ENCODE measurements at places on chromosomes 2 and 18. TPM values are rescaled to one million over a fixed set of nuclear protein-coding genes. Genes with fewer than 3 reads are reported as not detected.

DNA sequence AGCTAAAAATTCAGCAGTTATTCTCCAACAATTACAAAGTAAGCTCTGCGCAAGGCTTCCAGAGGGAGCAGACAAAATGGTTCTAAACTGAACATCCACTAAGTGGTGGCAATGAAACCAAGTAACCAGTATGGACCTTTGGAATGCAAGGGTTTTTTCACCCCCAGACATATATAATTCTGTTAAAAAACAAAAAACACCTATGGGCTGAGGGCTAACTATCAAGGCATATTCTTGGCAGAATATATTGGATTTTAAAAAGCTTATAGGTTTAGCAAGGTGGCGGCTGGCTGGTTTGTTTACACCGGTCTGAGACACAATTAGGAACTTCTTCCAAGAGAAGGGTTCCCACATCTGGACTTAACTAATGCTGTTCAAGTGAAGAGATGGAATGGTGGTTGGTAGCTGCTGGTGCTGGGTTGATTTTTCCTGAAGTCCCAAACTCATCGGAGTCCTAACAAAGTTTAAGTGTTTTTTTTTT is 2.8 kb downstream of the ZFP36L2 start:
- H3K27ac ChIP-seq: peak overlapping the region; percentile 96
- DNase-seq: no peak
- peaks cover 50% of the 10 kb centered on the region for H3K4me1 ChIP-seq
- no peaks in the 10 kb centered on the region for H3K27me3 ChIP-seq
- H3K4me3 ChIP-seq: peak overlapping the region; percentile 97
- H3K36me3 ChIP-seq: peaks cover 15% of the 10 kb centered on the region

DNA sequence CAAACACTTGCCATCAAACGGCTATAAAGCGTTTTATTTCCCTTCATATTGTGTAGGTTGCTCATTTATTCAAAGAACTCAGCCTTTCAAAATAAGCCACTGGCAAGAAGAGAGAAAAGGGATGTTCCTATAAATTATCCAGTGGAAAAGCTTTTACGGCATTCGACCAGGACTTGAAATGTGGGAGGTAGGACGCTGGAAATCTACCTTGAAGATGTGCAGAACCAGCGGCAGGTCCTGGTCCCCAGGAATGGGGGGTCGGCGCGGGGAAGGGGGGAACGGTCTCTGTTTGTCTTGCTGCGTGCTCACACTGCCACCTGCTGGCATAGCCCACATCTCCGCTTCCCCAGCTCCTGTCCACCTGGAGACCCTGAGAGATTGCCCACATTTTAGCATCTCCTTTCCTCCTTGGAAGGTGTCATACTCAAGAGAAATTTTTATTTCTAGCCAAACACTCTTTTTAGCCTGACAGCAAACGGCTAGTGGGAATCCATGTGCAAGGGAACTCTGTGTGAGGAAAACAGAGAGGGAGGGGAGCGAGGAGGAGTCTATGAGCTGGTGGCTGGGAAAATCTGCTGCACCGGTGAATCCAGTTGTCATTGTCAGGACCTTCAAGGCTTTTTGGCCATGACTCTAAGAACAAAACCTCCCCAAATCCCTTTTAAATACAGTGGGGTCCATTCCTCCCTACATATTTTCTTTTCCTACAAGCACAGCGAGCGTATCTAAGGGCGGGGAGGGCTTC is 349.0 kb upstream of the PKDCC start:
- DNase-seq: peak; percentile 79
- no peak overlapping the region for H3K27ac ChIP-seq
- H3K4me3 ChIP-seq: no peak overlapping the region
- no peaks in the 10 kb centered on the region for H3K36me3 ChIP-seq
- no peaks in the 10 kb centered on the region for H3K27me3 ChIP-seq

DNA sequence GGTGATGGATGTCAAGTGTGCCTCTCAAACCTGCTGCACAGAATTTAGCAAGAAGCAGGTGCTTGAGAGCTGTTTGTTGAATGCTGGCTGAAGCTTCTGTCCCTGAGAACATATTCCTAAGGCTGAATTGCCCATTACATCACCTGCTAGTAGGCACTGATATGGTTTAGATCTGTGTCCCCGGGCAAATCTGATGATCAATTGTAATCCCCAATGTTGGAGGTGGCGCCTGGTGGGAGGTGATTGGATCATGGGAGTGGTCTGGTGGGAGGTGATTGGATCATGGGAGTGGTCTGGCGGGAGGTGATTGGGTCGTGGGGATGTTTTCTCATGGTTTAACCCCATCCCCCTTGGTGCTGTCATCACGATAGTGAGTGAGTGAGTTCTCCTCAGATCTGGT is 128.0 kb downstream of the HRH4 start:
- H3K4me1 ChIP-seq: peaks cover 32% of the 10 kb centered on the region
- no peak overlapping the region for H3K27ac ChIP-seq
- no peak overlapping the region for H3K4me3 ChIP-seq
- DNase-seq: no peak
- H3K36me3 ChIP-seq: no peaks in the 10 kb centered on the region

ANKRD23 gene
- 4.0 TPM for total RNA-seq

DNA sequence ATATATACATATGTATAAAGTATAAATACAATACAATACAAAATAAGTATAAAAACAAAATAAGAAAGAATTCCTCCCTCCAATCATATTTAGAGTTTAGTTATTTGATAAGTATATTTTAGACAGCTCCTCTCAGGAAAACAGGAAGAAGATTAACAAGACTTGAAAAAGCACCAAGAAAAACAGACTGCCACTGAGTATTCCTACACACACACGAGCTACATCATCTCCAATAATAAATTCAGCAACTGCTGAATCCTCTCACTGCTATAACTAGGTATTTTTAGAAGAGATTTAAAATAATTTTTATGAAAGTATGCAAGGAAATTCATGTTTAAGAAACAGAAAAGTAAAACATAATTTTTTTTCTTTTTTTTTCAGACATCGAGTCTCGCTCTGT is 13.0 kb downstream of the LONRF2 start:
- H3K27me3 ChIP-seq: no peaks in the 10 kb centered on the region
- no peak for DNase-seq
- H3K4me3 ChIP-seq: no peak overlapping the region
- no peaks in the 10 kb centered on the region for H3K4me1 ChIP-seq
